ENCODE measurements at places on chromosomes 2 and 18.

- no peak for DNase-seq
Observed at GRCh38 chr2:33496726-33497125, 20.3 kb downstream of the RASGRP3 start.

- no peak for DNase-seq
Observed at GRCh38 chr2:237345411-237345810, 68.6 kb downstream of the COL6A3 start.

DNA sequence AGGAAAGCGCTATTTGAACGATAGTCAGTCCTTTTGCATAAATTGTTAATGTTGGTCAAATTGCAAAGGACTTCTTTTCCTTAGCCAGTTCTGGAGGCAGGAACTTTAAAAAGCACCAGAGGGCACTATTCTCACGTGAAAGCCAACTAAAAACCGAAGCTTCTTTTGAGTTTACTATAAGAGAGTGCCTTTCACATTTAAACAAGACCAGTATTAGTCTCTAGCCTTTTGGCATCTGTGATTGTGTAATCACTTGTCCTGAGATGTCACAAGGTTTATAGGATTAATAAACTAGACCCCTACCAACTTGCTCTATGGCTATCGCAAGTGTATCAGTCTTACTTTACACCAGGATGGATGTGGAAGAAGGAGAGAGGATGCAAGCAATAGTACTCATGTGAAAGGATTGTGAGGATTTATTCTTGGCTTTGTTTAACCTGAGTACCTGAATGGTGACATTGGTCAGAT, 14.4 kb upstream of the STAT4 start:
- no peak for DNase-seq

DNA sequence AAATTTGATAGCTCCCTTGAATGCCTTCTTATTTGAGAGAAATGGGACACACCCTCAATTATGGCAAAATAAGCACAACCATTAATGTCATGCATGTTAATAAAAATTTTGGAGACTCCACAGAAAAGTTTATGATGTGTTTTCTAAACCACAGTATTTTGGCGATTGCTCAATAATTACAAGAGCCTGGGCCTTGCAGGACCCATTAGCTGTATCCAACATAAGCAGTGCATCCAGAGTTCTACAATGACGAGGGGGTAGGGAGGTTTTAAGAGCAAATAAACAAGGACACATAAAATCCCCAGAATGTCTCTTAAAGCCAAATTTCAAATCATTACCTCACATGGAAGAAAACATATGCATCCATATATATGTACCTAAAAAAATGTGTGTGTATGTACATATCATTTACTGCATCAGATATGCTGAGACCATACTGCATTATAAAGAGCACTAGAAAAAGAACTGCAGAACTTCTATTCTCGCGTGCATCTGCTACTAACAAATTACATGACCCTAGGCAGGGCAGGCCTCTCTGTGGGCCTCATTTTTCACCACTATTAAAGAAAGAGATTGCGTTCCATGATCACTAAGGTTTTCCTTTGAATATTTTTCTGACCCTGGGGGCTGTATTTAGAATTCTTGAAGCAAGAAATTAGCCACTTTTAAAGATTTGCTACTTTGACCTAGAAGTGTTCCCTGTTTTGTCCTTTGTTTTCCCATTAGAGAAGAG, 38.0 kb downstream of the CMPK2 start:
- DNase-seq: no peak

GRCh38 chr2:117693651-117694050, 120.8 kb upstream of the DDX18 start:
- no peak for DNase-seq

DNA sequence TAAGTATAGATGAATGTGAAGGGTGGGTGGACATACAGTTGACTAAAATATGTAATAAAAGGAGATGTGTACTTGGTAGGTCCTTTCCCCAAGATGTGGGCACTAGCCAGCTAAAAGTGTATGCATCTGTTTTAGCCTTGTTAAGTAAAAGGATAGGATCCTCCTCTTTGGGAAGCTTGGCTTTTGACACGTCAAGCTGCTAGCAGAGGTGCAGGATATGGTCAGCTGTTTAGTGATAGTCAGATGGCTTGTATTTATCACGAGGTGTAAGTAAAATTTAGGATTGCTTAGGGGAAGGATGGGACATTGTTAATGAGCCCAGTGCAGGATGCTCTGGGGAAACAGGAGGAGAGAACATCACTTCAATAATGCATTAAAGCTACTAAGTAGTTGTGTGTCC, 1.5 kb downstream of the MFSD6 start:
- DNase-seq: no peak

DNA sequence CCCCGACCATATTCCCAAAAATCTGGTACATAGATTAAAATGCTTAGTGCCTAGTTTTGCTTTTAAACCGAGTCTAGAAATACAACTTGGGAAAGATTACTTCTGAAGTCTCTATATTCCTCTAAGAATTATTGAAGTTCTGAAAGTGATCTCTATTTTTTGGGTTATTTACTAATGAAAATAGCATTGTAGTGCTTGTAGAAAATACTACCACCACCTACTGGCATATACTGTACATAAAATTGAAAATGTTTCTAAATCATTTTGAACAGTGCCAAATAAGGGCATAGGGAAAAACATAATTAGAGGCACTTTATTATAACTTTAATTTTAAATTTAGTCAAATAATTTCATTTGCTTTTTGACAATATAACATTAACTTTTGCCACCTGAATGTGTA, 1399.6 kb upstream of the ZEB2 start:
- no peak for DNase-seq

- DNase-seq: no peak
Observed at GRCh38 chr2:186853951-186854350, 5.0 kb upstream of the ZSWIM2 start.

- no peak for DNase-seq
Observed at GRCh38 chr2:70960833-70961647, 17.4 kb upstream of the ANKRD53 start.

GRCh38 chr2:118661179-118661578, 186.3 kb downstream of the EN1 start:
- DNase-seq: no peak

DNA sequence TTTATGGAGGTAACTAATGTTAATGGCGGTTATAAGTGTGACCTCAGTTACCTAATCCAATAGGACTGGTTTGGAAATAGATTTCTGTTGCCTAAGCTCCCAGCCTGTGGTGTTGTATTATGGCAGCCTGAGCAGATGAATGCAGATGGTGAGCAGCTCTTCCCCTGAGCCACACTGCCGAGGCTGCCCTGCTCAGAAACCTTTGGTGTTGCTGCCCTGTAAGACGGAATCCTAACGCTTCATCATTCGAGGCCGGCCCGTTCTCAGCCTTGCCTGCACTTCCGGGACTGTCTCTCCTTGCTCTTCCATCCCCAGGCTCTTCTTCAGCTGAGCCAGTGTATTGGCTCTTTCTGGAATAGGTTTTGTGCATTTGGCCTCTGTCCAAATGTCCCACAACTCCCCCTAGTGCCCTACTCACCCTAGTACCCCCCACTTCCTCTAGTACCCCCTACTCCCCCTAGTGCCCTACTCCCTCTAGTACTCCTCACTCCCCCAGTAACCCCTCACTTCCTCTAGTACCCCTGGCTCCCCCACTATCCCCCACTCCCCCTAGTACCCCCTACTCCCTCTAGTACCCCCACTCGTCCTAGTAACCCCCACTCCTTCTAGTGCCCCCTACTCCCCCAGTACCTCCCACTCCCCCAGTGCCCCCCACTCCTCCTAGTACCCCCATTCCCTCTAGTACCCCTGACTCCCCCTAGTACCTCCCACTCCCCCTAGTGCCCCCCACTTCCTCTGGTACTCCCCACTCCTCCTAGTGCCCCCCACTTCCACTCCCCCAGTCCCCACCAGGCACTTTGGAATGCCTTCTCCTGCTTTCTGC, 106.0 kb upstream of the TAF1B start:
- no peak for DNase-seq

GRCh38 chr2:88765154-88765888, 73.8 kb downstream of the RPIA start:
- peak; percentile 66 for DNase-seq

- no peak for DNase-seq
Observed at GRCh38 chr2:157777427-157777826, 98.7 kb downstream of the ACVR1 start.

DNA sequence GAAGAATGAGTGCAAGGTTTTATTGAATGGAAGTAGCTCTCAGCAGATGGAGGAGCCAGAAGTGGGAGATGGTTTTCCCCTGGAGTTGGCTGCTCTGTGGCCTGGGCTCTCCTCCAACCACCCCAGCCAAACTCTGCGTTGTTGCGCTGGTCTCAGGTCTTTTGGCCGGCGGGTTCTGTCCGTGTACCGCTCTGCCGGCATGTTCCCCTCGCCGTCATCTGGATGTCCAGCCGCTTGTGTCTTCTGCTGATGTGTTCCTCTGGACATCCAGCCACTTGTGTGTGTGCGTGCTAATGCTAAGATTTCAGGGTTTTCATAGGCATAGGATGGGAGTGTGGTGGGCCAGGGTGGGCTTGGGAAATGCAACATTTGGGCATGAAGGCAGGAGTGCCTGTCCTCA, 1311.3 kb upstream of the TMEFF2 start:
- DNase-seq: no peak

DNA sequence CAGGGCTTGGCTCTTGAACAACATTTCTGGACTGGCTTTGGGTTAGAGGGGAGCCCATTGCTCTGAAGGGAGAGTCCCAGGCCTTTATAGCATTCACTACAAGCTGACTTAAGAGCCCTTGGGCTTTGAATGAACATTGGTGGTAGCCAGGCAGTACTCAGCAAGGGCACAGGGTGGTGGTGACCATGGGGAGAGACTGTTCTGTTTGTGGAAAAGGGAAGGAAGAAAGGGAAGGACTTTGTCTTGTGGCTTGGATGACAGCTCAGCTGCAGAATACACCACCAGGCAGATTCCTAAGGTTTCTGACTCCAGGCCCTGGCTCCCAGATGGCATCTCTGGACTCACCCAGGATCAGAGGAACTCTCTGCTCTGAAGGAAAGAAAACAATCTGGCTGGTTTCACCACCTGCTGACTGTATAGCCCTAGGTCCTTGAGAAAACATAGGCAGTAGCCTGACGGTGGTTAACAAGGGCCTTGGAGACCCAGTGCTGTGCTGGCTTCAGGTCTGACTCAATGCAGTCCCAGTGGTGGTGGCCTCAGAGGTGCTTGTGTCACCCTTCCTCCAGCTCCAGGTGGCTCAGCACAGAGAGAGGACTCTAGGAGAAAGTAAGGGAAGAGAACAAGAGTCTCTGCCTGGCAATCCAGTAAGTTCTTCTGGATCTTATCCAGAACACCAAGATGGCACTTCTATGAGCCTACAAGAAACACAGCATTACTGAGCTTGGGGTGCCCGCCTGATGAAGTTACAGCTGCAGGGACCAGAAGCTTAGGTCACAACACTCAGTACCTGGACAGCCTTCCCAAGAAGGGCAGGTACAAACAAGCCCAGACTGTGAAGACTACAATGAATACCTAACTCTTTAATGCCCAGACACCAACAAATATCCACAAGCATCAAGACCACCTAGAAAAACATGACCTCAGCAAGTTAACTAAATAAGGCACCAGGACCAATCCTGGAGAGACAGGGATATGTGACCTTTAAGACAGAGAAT, 16.4 kb upstream of the ABCB11 start:
- no peak for DNase-seq

DNA sequence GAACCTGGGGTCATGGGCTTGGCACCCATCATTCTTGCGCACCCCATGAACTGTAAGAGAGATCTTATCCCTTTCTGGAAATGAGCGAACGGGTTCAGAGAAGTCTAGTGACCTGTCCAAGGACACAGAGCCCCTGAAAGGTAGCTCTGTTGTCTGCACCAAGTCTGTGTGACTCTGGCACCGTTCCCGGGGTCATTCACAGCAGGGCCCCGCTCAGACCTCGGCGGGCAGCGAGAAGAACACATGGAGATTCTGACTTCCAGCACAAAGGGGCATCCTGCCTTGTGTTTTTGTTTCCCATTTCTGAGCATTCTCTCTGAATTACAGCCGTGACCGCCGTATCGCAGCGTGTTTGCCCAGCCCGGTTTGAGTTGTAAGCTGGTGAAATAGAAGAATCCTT, 231.7 kb downstream of the KLHL29 start:
- DNase-seq: no peak

GRCh38 chr2:218536804-218537494, 31.2 kb downstream of the USP37 start:
- no peak for DNase-seq

GRCh38 chr2:102422910-102423309, at the start of gene IL18RAP:
TSS of gene IL18RAP (plus strand) at chr2:102423160. CDS start at chr2:102423278, 118 bp downstream.
- no peak for DNase-seq

DNA sequence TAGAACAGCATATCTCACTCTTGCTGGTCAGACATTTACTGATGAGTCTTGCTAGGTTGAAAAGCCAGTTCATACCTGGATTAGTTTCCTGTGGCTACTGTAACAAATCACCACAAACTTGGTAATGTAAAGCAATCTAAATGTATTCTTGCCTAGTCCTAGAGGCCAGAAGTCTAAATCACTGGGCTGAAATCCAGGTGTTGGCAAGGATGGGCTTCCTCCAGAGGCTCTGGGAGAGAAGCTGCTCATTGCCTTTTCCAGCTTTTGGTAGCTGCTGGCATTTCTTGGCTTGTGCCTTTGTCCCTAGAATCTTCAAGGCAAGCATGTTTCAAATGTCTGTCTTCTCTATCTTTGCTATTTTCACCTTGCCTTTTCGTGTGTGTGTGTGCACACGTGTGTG, 62.3 kb upstream of the MAP4K3 start:
- DNase-seq: no peak

GRCh38 chr2:64485331-64485730, 31.4 kb downstream of the LGALSL start:
- no peak for DNase-seq

- no peak for DNase-seq
Observed at GRCh38 chr2:217430916-217431576, 571.2 kb upstream of the TNP1 start.

DNA sequence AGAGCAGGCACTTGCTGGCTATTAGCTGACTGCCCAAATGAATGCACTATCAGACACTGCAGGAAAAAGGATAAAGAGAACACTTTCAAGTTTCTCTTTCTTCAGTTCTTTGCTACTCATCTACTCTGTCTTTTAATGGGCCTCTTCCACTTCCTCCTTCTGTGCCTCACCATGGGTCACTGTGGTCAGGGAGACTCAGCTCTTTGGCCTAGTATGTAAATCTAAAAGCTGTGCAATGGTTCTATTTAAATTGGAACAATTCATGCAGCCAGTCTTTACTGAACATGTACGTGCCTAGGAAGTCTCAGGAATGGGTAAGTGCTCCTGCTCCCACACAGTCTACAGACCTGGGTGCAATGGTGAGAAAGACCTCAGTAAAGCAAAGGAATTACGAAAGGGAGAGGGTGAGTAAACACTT, 79.1 kb upstream of the DNMT3A start:
- no peak for DNase-seq

- no peak for DNase-seq
Observed at GRCh38 chr2:171320208-171320621, 113.6 kb downstream of the METTL8 start.

DNA sequence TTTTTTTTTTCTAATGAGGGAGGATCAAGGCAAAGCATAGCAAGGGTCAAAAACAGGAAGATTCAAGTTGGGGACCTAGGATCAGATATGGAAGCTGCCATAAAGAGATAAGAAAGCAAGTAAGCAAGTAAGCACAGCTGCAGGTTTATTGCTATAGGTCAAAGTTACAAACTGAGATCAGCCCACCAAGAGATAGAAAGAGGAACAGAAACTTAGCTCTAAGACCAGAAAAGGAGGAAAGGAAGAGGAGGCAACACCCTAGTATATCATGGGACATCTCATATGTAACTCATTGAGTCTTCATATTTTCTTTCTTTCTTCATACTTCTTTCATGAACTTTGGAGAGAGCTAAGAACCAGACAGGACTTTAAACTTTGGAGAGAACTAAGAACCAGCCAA, 295.9 kb upstream of the CRIM1 start:
- DNase-seq: no peak

Measured in dorsolateral prefrontal cortex (tissue), 122 donors.